ENCODE measurements at places on chromosomes 1 and 21.

- no peak for ATAC-seq
These were observed 2.3 kb upstream of the BACH1 start for GRCh38 chr21:29296446-29296845.

- ATAC-seq = no peak
These were observed 53.1 kb downstream of the SLC19A1 start for GRCh38 chr21:45488931-45489721.

DNA sequence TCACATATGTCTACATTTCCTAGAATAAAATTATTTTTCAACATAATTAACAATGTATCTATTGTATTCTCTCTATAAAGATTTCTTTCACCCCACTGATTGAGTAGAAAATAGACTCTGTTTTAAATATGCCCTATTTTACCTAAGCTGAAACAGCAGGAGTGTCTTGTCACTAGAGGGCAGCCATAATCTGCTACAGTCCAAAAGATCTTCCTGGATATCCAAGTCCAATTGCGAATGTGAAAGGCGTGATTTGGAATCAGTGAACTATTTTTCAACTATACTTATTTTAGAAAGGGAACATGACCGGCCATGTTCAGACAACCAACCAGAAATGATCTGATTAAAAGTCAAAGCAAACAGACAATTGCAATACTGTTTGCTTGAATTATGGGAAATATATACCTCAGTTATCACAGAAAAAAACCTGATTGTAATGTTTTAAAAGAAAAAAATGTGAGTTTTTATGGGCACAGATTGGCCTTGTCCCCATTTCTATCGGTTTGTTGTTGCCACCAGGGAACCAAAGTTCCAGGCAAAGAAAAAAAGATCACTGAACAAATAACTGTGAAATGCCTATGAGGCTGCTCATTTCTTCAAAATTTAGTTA is 1211.0 kb upstream of the ADGRL4 start:
- ATAC-seq = no peak

DNA sequence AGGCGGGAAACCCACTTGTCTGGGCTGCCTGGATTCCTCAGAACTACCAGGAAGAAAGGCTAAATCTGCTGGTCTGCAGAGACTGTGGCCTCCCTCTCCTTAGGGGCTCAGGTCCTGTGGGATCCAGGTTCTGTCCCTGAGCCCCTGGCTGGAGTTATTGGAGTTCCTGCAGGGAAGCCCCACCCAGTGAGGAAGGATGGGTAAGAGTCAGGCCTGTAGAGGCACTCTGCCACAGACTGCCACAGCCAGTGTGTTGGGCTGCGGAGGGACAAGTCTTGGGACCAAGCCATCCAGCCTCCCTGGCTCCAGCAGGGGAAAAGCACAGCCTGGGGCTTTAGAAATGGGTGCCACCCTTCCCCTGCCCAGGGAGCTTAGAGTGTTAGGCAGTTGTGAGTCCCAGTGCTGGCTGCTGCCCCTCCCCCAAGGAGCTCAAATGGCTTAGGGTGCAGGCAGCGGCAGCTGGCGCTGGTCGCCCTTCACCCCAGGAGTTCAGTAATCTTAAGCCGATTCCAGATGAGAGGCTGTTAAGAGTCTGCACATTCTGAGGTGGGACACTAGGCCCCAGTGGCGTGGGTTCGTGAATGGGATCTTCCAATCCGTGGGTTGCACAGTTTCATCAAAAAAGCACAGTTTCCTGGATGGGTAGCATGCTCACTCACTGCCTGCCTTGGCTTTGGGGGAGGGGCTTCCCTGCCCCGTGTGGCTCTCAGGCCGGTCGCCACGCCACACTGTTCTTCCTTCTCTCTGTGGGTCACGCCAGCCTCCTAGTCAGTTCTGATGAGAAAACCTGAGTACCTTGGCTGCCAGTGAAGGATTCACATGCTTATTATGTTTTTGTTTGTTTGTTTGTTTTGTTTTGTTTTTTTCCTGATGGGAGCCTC is 57.6 kb upstream of the FMO3 start:
- ATAC-seq = no peak

GRCh38 chr1:200774311-200774710 is 35.6 kb downstream of the CAMSAP2 start:
- ATAC-seq = no peak

- ATAC-seq = no peak
These were observed 38.3 kb upstream of the PAX7 start for GRCh38 chr1:18592368-18592767.

- no peak for ATAC-seq
These were observed 625.9 kb upstream of the PKN2 start for GRCh38 chr1:88058205-88058604.

- ATAC-seq = no peak
These were observed 1250.7 kb upstream of the B3GALT2 start for GRCh38 chr1:194437135-194437534.

GRCh38 chr1:162497104-162497722 is 405 bp upstream of the UHMK1 start:
- ATAC-seq = no peak

DNA sequence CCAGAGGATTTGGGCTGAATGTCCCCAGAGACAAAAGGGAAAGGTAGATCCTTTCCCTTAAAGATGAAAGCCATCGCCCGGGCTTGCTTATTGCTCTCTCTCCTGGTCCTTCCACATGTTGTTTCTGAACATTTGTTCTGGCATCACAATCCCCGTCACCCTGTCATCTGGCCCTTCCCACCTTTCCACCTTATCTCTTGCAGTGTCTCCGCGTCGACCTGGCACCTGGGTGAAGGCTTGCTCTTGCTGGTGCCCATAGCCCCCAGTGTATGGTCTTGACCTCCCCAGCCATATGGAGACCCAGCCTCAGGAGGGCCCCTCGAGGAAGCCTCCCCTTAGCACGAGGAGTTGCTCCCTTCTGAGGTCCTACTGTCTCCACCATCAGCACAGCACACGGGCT is 64.6 kb downstream of the ATP5PO start:
- no peak for ATAC-seq

DNA sequence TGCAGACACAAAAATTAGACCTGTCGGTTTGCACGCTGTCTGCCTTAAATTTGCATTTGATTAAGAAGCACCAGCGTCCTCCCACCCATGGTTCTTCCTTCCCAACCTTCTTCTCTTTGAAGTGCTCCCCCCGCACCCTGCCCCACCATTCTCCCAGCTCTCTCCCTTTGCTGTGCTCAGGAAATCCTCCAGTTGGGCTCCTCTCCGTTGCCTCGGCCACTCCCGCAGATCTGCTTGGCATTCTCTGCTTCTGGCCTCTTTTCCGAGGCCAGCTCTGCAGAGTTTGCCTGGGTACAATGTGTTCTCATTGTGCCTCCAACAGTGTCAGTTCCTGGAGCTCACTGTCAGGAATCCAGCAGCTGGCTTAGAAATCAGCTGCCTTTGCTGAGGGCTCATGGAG is 126.1 kb downstream of the NAV1 start:
- no peak for ATAC-seq

DNA sequence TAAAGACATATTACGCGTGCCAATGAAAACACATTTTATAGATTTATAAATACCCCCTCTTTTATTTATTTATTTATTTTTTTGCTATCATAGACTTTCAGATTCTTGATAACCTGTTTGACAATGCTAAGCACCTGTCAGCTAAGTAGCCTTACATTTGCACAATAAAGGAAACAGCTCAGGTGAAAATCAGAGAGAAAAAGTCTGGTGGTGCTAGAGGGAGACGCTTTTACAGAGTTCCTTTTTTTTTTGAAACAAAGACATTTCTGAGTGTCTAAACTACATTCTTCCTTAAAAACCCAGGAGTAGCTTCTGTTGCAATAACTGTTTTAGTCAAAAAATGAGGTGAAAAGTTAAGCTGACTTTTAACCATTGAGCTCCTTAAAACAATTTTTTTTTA is 1611.6 kb downstream of the NCAM2 start:
- no peak for ATAC-seq

DNA sequence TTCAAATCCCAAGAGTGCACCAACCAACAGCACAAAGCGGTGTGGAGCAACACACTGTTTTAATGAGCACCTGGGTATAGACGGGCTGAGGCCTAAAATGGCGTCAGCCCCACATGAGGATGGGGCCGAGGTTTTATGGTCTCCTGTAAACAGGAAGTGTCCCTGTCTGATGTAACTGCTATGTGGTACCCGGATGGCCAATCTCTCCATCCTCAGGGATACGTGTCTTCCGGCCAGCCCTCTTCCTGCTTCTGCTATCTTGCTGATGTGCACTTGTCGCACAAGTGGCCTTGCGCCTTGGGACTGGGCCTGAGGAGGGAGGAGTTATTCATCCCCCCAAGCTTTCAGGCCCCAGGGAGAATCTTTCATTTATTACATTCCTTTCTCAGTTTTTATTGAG is 73.5 kb downstream of the CNST start:
- no peak for ATAC-seq
